ENCODE measurements at places on chromosomes 2 and 18.

GRCh38 chr2:88669482-88670214 is 21.8 kb upstream of the RPIA start:
- no peak for DNase-seq

DNA sequence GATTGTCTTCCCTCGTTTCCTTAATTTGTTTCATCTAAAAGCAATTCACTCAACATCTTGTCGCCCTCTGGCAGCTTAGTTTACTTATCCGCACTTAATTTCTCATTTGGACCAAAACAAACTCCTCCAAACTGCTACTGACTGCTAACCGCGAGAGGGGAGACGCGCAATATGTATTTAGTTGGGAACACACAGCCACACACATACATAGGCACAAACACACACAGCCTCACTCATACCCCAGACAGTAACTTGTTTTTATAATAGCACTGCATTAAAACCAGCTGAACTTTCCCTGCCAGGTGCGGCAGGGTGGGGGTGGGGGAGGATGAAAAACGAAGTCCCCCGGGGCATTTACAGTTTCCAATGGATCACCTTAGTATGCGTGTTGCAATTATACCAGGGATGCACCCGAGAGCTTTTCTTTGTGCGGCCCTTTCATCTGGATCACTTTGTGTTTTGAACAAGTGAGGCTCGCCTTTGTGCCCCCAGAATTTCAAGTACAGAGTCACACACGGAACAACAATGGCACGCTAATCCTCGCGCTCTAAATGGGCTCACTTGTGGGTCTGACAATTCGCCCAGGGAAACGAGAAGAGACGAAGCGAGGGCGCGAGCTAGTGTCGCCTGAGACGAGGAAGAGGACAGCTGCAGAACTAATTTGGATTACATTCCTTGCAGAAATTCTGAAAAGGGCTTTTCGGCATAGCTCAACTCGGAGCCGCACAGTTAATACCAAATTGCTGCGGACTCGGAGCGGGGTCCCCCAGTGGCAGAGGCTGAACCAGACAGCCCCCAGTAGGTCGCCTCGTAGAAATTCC is 2.4 kb downstream of the ERBB4 start:
- DNase-seq: no peak

- DNase-seq: no peak
These were observed 138.7 kb downstream of the CERS6 start for GRCh38 chr2:168594778-168595177.

DNA sequence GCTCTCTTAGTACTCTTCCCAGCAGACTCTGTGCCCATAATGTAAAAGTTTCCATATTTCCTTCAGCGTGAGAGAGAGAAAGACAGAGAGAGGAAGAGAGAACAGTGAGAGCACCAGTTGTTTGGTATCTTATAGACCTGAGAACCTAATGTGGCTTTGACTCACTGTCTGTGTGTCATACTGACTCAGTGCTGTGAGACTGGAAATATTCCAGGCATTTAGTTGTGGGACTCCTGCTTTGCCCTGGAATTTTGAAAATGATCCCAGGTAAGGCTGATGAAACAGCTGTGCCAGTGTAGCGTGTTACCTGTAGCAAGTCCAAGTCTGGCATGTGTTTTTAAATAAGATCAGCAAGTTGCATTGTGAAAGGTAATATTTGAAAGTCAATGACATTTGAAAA is 87.9 kb upstream of the KCNH7 start:
- DNase-seq: no peak

DNA sequence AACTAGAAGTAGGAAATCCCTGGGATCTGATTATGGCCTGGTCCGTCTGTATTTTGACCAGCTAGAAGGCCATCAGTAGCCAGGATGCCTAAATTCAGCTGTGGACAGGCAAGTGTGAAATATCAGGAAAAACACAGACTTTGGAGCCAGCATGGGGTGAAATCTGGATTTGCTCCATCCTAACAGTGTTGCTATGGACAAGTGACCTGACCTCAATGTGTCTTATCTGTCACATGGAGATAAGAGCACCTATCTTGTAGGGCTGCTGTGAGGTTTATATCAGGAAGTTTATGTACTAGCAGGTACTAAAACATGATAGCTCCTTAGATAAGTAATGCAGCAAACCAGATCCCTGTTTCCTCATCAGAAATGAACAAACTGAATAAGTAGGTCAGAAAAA is 460.4 kb downstream of the STK39 start:
- DNase-seq: no peak

GRCh38 chr2:40646642-40647041 is 194.8 kb upstream of the SLC8A1 start:
- no peak for DNase-seq

DNA sequence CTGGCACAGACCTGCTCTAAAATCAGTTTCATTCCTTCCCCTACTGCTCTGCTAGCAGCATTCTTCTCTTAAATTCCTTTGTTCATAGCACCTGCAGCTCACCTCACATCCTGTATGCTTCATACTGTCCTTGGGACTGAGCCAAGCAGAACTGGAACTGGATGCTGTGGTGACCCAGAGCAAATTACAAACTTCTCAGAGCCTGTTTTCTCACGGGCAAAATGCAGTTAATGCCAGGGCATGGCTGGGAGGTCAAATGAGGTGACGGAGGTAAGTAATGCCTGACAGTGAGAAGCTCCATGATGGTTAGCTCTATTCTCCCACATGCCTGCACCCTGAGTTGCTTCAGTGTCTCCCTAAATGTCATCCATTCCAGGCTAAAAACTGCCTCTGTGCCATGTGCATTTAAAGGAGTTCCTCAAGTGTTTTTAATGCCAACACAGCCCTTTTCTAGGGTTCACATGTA is 29.7 kb downstream of the C2orf42 start:
- DNase-seq: no peak
